Fibroblast of skin of scalp (primary cell): ENCODE measurements at places on chromosomes 1 and 21.

GRCh38 chr1:38014171-38014570 is 1.6 kb downstream of the UTP11 start:
- no peak for DNase-seq

- no peak for DNase-seq
These were observed 10.1 kb downstream of the KDM1A start for GRCh38 chr1:23029337-23029736.

- no peak for DNase-seq
These were observed 13.2 kb downstream of the FCER1A start for GRCh38 chr1:159315381-159315780.

DNA sequence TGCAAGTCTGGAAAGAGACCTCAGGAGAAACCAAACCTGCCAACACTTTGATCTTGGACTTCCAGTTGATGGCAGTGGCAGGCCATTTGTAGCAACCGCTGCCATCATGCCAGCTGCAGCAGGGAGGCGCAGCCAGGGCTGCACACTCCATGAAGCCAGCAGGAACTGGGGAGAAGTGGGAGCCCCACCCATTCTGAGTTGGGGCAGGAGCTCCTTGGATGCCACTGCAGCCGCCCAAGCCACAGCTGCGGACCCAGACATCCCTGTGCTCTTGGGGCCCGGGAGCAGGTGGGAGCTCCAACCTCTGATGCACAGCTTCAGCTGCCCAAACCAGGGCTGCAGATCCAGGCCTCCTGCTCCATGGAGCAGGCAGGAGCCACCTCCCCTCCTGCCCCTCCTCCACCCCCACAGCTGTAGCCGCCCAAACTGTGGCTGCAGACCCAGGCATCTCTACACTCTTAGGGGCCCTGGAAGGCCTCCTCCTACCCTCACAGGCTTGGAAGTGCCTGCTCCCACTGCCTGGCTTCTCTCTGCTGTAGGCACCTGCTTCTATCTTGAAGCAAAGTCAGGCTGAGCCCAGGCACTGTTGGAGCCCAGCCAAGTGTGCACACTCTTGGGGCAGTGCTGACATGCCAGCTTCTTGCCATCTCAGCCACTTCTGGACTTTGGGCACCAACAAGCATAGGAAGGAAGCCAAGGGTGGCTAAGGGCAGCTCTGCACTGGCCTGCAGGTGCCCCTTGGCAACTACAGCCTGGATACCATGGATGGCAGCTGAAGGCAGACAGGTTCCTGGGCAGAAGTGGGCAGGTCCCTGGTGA is 20.0 kb upstream of the DISP1 start:
- DNase-seq = no peak

- DNase-seq = no peak
These were observed 85.4 kb upstream of the PBX1 start for GRCh38 chr1:164473544-164473943.

DNA sequence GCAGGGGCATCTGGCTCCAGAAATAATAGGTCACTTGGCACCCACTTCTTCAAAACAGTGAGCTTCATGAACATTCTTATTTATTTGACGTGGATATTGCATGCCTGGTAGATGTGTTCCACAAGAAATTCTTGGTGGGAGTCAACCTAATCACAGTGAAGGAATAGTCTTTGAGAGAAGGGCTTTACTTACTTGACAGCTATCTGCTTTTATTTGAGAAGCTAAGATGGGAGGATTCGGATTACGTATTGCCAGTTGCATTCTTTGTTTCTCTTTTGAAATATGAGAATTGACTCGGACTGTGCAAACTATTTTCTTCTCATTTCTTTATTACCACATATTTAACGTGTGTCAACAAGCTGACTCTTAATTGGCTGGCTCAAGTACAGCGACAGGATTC is 117.2 kb downstream of the FASLG start:
- no peak for DNase-seq

GRCh38 chr21:39326607-39327307 is 13.3 kb upstream of the BRWD1 start:
- no peak for DNase-seq

GRCh38 chr1:242056988-242057744 is 58.3 kb upstream of the MAP1LC3C start:
- no peak for DNase-seq

DNA sequence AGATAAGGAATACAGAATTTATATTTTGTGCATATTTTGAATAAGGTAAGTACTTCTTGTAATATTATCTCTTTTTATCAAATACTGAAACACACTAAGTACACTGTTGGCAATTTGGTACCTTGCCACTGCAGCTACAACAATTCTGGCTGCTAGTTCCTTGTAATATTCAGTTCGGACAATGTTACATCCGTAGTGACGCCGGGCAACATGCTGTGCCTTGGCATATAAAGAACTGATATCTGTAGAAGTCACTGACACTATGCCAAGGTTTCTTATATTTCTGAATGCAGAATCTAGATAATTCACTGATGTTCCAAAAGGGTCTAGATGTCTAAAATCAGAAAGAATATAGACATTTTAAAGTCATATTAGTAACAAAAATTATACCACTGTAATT is 17.5 kb downstream of the TRMT1L start:
- DNase-seq = no peak

DNA sequence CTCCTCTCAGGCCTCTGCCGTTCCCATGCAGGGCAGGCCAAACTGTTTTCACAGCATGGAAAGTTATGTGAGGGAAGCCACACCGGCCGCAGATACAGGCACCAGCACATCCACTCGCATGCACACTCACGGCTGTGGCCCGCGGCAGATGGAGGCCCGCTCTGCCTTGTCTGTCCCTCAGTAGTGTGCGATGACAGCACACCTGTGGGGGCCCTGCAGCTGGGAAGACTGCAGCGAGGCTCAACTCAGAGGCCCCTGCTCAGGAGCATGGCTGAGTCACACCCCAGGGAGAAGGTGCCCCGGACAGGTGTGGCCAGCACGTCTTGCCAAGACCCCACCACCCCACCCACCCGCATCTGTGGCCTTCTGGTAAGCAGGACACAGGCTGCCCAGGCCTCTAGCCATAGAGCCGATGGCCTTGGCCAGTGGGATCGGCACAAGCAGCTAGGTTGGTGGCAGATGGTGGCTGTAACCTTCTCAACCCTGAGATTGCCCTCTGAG is 1.3 kb upstream of the UBE2J2 start:
- no peak for DNase-seq

- DNase-seq = no peak
These were observed at the start of gene IL23R for GRCh38 chr1:67166196-67166595. Gene IL23R (plus strand): TSS chr1:67166454. CDS start chr1:67168121, 1,667 bp downstream.

- no peak for DNase-seq
These were observed 74.3 kb downstream of the ETS2 start for GRCh38 chr21:38879912-38880576.

DNA sequence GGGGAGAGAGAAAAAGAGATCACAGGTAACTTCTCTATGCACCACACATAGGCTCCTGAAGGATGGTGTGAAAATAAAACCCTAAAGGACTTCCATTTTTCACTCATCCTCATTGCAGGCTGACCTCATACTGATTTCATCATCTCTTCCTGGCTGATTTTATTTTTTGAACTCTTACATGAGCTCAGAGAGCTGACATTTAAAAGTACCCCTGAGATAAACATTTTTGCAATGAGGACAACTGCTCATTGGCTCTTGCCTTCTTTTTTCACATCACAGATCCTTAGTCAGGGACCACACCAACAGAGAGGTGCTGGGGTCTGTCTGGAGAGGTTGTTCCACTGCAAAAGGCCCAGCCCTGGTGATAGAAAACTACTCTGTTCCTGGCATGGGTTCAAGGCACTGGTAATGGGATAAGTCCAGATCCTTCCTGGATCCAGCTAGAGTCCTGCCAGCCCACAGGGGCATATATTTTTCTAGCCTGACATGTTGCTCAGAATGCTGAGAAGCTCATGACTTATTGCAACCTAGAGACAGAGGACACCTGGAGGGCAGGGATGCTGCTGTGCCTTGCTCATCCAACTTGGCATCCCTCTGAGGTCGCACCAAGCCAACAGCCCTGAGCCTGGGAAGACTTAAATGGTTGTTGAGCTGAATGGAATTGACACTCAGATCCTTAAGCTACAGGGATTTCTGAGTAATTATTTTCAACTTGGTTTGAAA is 360.0 kb downstream of the HHAT start:
- peak; percentile 14 for DNase-seq

- no peak for DNase-seq
These were observed 634.8 kb downstream of the MATN1 start for GRCh38 chr1:30088594-30088993.

GRCh38 chr1:108750476-108751181 is 4.2 kb downstream of the STXBP3 start:
- no peak for DNase-seq

GRCh38 chr1:156838972-156839371 is 19.9 kb downstream of the INSRR start:
- DNase-seq = peak; percentile 17

- peak; percentile 34 for DNase-seq
These were observed 9.2 kb downstream of the FCRL3 start for GRCh38 chr1:157691285-157691920.

DNA sequence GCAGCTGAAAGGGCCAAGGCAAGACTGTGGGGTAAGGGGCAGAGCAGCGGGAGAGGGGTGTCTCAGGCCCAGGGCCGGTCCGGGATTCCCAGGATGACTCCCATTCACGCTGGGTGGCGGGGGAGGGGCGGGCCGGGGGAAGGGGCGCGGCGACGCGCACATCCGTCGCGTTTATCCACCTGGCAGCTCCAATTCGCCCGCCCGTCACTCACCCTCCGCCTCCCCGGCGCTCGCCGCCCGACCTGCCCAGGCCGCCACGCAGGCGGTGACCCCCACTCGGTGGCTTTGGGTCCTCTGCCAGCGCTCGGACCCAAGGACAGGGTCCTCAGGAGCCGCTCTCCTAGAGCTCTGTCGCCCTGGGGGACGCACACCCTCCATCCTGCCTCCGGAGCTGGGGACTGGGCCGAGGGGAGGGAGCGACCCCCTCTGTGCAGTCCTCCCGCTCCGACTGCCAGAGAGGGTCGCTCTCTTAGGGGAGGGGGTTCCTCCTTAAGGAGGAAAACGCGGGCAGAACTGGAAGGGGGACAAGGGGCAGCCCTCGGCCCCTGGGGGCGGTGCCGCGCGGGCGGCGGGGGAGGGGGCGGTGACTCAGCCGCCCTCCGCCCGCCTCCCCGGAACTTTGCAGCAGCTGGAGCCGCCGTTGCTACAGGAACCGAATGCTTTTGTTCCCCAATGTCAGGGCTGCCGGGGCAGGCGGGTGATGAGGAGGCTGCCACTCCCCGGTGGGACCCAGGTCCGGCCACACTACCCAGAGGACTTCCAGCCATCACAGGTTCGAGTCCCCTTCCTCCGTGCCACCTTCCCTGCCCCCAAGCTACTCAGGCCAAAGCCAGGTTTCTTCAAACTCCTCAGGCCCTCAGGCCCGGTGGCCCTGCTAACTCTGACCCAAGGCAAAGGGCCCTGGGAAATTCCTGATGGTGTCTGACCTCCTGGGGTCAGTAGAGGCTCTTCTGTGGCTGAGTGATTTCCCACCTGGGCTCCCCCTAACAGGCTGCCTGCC is 3.4 kb downstream of the ADGRB2 start:
- peak; percentile 77 for DNase-seq

GRCh38 chr1:239772446-239772845 is 319.2 kb upstream of the FMN2 start:
- DNase-seq = no peak

- peak; percentile 61 for DNase-seq
These were observed 972 bp downstream of the PGBD2 start for GRCh38 chr1:248906753-248907661.

DNA sequence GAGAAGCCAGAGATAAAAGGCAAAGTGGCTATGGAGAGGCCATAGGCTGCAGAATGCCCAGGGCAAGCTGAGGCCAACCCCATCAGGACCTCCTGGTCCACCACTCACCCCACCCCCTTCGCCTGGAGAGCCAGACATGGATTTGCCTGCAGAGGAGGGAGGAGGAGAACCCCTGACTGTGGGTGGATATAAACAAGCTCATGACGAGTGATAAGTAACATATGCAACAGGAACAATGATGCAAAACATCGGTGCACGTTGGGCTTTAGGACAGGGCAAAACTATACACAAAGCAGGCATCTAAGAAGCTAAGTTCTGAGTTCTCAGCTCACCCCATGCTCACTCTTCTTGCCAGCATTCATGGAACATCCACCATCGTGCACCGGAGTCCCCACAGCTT is 150.3 kb downstream of the ETS2 start:
- DNase-seq = no peak

DNA sequence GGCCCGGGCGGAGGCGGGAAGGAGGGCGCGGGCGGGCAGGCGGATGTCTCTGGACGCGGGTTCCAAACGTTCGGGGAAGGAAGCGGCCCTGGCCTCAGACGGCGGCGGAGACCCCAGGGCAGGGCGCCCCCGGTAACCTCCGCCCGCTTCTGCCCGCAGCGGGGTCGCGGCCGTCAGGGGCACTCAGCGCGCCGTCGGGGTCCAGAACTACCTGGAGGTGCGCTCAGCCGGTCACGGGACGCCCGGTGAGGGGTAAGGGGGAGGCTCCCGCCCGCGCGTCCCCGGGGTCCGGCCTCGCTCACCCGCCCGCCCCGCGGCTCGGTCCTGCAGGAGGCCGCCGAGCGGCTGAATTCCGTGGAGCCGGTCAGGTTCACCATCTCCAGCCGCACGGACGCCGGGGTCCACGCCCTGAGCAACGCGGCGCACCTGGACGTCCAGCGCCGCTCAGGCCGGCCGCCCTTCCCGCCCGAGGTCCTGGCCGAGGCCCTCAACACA is 406 bp downstream of the PUSL1 start:
- DNase-seq = no peak

GRCh38 chr1:29964718-29965533 is 728.6 kb downstream of the PTPRU start:
- no peak for DNase-seq

GRCh38 chr1:217948741-217949140 is 317.6 kb downstream of the SPATA17 start:
- DNase-seq = peak; percentile 0

GRCh38 chr1:183404476-183404875 is 13.7 kb downstream of the NMNAT2 start:
- no peak for DNase-seq

DNA sequence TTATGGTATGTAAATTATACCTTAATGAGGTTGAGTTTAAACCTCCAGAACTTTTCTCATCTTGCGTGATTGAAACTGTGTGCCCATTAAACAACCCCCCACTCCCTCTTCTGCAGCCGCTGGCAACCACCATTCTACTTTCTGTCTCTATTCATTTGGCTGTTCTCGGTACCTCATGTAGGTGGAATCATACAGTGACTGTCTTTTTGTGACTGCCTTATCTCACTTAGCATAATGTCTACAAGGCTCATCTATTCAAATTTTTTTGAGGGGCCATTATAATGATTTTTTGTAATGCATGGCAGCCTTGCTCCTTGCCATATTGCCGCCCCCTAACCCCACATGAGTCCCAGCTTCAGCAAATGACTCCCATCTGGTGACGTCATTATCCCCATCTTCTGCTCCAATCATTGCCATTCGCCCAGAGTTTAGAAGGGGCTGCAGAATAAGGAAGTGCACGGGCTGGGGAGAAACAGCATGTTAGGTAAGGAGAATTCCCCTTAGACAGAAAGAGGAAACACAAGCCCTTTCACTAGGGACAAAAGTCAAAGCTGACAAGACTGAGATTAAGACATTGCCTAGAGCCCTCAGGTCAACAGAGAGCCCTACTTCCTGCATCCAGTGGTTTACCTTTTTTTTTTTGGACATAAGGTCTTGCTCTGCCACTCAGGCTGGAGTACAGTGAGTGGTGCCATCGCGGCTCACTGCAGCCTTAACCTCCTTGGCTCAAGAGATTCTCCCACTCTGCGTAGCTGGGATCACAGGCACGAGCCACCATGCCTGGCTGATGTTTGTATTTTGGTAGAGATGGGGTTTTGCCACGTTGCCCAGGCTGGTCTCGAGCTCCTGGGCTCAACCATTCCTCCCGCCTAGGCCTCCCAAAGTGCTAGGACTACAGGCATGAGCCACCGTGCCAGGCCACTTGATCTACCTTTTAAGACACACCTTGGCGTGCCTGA is 78.4 kb upstream of the ERRFI1 start:
- DNase-seq = no peak
